ENCODE measurements at places on chromosomes 11 and 22.

- DNase-seq = no peak
These were observed 290.6 kb downstream of the JRKL start for GRCh38 chr11:96680211-96681018.

DNA sequence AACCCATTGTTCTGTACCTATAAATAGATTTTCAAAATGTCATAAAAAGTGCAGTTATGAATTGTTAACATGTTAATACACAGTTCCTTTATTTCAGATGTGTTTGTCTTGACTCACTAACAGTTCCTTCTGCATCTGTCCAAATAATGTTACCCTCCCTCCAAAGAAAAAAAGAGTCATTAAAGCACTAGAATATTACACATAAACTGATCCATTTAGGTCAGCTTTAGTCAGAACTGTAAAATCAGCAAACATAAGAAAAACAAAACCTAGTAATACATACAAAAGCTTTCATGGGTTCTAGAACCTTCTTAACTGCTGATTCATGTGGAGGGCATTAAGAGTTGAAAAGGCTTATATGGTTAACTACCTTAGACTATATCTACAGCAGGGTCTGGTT is 65.4 kb downstream of the SESN3 start:
- no peak for DNase-seq

- DNase-seq = no peak
These were observed 148.5 kb downstream of the TTC17 start for GRCh38 chr11:43507171-43507570.

DNA sequence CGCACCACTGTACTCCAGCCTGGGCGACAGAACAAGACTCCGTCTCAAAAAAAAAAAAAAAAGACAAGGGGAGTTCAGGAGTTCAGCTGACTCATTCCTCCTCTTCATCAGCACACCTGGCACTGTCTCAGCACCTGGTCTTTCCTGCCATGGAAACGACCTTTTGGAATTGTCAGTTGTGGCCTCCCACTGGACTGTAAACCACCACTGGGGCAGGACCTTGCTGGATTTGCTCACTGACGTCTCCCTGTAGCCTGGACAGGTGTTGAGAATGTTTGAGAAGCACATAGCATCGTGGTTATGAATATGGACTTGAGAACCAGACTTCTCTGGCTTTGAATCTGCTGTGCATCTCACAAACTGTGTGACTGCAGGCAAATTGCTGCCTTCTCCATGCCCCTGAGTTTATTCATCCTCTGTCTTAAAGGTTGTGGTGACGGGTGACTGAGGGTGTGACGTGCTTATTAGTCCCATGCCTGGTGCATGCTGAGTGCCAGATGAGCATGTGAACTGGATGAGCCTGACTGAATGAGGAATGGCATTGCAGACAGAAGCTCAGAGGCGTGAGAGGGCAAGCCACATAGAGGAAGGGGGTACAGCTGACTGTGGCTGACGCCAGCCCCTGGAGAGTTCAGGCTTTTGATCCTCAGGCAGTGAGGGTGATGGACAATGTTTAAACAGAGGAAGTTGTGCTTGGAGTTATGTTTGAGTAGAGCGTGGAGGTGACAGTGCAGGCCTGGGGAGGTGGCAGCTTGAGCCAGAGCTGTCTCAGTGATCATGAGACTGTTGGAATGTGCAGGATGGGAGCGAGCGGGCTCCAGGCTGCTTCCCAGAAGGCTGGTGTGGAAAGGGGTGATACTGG is 12.7 kb downstream of the TOM1 start:
- peak; percentile 82 for DNase-seq

DNA sequence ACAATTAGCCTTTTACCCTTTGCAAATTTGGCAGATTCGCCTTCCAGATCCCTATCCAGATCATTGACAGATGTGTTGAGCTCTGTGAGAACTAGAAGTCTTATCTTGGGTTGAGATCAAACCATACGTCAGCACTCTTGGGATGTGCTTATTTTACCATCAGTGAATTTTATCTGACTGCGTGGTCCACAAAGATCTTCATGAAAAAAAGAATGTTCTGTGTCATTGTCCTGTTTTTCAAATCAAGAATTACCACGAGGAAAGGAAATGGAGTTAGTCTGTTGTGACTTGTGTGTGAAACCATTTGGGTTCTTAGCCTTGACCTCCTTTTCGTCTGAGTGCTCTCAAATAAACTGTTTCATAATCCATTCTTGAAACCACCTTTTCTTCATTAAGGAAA is 86.2 kb upstream of the SORL1-AS1 start:
- no peak for DNase-seq

DNA sequence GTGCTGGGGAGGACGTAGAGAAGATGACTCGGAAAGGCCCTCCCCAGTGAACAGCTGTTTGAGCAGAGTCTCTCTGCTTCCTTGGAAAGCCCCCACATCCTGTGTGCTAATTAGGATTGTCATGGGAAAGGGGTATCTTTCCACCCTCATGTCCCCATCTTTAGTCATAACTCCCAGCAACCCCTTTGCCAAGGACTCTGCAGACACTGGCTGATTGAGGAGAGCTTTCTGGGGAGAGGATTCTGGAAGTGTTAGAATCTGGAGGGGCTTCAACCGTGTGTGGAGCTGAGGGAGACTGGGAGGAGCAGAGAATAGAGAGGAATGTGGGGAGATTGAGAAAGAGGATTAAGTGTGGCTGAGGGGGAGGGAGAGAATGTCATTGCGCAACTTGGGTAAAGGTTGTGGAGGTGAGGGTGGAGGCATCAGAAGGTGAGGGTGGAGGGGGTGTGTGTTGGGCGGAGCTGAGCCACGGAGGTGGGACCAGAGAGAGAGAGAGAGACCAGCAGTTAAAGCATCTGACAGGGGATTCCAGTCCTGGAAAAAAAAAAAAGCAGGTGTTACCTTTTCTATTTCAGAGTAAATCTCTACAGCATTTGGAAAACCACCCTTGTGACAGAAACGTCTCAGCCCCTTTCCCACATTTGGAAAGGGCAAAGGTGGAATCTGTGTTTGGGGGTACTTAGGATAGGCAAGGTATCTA is 2.2 kb downstream of the DTX4 start:
- DNase-seq = peak; percentile 59

- no peak for DNase-seq
These were observed 130.7 kb downstream of the MN1 start for GRCh38 chr22:27670701-27671412.

GRCh38 chr11:66976925-66977324 is 1.8 kb downstream of the C11orf86 start:
- no peak for DNase-seq

DNA sequence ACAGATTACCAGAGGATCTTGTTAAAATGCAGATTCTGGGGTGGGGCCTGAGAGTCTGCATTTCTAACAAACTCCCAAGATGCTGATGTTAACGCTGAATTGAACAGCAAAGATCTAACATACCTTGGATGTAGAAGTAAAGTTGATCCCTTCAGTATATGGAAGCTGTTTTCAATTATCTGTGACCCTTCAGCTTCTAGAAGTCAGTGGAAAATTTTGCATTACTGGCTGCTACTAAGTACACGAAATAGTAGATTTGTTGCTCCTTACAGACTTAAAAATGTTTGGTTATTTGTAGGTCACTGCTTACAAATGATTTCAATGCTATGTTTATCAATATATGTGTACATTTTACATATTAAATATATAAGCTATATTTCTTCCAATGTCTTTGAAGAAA is 107.4 kb downstream of the ARHGAP42 start:
- no peak for DNase-seq

- no peak for DNase-seq
These were observed 35.6 kb upstream of the JAM3 start for GRCh38 chr11:134033276-134033675.

GRCh38 chr11:690738-691633 is 4.0 kb downstream of the DEAF1 start:
- no peak for DNase-seq

DNA sequence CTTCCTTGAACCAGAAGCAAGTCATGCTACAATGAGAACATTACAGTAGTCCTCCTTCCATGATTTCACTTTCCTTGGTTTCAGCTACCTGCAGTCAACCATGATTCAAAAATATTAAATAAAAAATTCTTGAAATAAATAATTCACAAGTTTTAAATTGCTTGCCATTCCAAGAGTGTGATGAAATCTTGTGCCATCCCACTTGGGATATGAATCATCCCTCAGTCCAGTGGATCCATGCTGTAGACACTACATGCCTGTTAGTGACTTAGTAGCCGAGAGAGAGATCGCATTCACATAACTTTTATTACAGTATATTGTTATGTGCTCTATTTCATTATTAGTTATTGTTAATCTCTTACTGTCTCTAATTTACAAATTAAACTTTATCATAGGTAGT is 6.0 kb downstream of the HOATZ start:
- DNase-seq = peak; percentile 65

Data from IMR-90 (cell line).